Right lung (tissue), 10 donors: ENCODE measurements at places on chromosomes 7 and 10. TPM values are rescaled to one million over a fixed set of nuclear protein-coding genes. Genes with fewer than 3 reads are reported as not detected.

The ADAP1 gene
- 4.5 TPM for polyA plus RNA-seq

The PROSER2 gene
- 2.1 TPM for polyA plus RNA-seq

The EPDR1 gene
- 21.6 TPM for polyA plus RNA-seq

The FXYD4 gene
- 0.22 TPM for polyA plus RNA-seq

The SPDYE1 gene
- polyA plus RNA-seq: 2.0 TPM

The LRRC18 gene
- 1.1 TPM for polyA plus RNA-seq
